Stimulated activated CD8-positive, alpha-beta memory T cell treated with anti-CD3 and anti-CD28 coated beads, Interleukin-12 subunit alpha, Interleukin-12 subunit beta, amount 100 ng/mL, for 1 hour (primary cell): ENCODE measurements at places on chromosomes 2 and 18.

GRCh38 chr2:38115216-38116032 is 39.5 kb upstream of the CYP1B1 start:
- DNase-seq: peak; percentile 29

DNA sequence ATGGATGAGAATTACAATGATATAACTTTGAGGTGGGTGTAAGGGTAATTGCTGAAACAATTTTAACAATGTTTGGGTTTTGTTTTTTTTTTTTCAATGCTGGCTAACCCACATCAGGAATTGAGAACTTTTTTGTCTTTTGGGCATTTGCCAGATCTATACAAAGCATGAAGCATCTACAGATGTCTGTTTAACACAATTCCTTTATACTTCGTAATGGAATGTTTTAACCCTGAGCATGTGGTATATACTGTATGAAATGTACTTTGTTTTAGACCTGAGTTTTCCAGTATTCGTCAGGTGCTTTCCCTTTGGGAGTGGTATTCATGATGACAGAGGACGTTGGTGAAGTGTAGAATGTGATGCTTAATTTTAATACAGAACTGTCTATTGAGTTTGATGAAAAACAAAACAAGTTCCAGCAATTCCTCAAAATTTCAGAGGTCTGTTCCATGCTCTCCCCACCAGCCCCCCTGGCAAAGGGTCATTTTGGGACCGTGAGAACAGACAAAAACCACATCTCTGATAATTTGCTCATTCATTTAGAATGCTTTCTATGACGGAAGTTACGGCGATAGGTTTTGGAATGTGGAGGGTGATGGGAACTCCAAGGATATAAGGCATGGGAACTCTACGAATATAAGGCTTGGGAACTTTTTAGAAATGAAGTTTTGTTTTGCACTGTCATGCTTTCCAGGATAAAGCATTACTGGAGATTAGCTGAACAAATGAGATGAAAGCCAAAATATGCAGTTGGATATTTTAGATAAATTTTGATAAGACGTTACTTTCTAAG is 14.1 kb downstream of the LIMS1 start:
- DNase-seq: no peak

- DNase-seq: no peak
These were observed 255.4 kb downstream of the CLIP4 start for GRCh38 chr2:29370581-29371125.

DNA sequence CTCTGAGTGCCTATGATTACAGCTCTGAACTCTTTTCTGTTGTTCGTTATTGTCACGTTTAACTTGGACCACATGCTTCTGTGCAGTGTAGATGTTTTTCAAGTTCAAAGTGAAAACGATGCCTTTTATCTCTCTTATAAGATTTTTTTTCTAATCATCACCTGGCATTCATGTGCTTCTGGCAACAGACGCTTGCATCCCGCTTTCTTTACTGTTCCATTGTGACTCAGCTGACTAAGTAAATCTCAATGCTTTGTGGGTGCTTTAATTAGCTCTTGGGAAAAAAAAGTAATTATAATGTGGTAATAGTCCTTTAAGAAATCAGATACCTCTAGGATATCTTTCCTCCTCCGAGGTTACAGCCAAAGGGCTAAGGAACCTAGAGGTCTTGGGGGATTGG is 31.2 kb upstream of the RMP24 start:
- DNase-seq: no peak

DNA sequence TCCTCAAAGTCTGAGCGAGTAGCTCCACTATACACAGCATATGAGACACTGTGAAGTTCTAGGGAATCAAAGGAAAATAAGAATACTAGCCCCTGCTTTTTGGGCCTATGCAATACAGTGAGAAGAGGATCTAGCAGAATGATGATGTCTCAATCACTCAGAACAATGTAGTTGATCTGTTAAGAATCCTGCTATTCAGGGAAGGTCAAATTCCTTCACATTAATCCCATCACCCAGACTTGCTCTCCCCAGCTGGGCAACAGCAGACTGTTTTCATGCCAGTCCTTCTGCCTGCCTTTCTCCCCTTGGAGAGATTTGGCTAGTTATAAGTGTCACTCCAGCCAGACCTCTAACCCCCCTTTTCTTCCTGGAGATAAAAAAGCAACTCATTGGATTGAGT is 230.0 kb upstream of the EPHA4 start:
- no peak for DNase-seq

- DNase-seq: no peak
These were observed 13.2 kb downstream of the ASB1 start for GRCh38 chr2:238439917-238440316.

- no peak for DNase-seq
These were observed 98.9 kb upstream of the OTOS start for GRCh38 chr2:240239325-240239724.

DNA sequence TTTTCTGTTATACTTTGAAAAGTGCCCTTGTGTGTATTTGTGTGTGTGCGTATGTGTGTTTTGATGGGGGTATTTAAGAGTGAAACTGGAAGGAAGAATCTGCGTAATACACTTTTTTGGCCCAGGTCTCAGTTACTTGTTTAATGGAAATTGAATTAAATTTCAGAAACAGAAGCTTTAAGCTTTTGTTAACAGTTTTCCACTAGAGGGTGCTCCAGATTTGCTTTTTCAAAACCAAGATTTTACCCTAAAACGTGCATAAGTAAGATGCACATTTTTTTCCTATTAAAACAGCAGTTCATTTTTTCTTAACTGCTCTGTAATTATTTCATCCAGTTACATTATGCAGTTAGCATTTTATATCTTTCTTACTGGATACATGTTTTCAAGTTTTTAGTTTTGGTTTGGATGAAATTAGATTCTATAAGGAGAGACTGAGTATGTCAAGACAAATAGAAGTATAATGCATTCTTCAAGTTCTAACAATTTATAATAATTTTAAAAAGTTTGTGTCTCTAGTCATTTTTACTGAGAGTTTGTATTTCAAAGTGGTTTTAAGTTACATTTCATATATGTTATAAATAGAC is 97.2 kb downstream of the PIK3C3 start:
- no peak for DNase-seq

DNA sequence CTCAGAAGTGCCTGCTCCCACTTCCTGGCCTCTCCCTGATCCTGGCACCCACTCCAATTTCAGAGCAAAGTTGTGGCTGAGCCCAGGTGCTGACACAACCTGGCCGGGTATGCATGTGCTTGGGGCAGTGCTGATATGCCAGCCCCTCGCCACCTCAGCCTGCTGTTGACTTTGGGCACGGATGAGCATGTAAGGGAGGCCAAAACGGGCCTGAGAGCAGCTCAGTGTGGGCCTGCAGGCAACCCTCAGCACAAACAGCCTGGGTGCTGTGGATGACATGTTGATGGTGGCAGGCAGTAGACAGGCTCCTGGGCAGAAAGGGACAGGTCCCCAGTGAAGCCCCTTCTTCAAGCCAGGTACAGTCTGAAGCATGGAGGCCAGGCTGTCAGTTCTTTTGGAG is 553.6 kb upstream of the FSIP2 start:
- no peak for DNase-seq

- DNase-seq: no peak
These were observed 139.3 kb upstream of the CTNNA2 start for GRCh38 chr2:79373358-79374130.

DNA sequence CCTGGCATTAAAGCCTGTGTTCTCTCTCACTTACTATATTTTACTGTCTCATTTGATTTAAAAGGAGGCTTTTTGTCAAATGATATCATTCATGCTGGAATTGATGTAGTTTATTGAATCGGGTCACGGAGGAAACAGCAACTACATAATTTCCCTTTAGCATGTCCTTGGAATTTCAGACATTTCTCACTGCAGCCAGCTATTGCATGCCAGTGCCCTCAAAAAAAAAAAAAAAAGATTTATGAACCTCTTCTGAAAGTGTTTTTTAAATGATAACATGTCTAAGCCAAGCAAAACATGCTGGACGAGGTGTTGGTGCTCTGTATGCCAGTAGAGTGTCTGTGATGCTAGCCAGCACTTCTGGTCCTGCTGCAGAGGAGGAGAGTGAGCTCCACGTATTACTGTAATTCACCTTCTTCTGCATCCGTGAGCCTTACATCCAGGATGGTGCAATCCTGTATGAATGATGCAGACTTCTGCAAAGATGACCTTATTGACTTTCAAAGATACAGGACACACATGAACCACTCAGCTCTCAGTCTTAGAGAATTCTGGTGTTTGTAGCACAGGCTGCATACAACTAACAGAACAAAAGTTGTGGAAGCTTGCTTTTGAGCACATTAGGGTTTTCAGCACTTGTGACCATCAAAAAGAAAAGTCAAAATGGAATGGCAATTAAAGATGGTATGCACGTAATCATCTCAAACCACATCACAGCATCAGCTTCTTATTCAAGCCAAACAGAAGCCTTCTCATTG is 31.1 kb downstream of the UGP2 start:
- DNase-seq: no peak

GRCh38 chr18:2850816-2851215 is 4.0 kb downstream of the EMILIN2 start:
- DNase-seq: no peak

- no peak for DNase-seq
These were observed 187.1 kb downstream of the DYM start for GRCh38 chr18:49273241-49273880.

DNA sequence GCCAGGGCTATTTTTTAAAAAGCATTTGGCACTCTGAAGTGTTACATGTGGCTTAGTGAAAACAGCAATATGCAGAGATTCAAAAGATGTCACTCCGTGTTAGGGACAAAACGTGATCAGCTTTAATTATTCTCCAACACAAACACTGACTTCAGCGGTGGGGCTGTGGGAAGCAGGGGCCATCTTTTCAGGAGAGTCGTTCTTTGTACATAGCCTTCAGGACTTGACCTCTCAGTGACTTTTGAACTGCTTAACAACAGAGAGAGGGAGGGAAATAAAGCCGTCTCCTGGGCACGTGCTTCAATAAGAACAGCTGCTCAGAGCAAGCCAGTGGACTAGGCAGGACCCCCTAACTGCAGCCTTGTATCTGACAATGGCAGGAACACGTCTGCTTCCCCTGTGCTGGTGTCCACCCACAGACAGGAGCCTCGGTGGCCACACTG is 95.0 kb upstream of the HDAC4 start:
- no peak for DNase-seq

GRCh38 chr18:79765491-79766245 is 32.1 kb upstream of the KCNG2 start:
- no peak for DNase-seq

DNA sequence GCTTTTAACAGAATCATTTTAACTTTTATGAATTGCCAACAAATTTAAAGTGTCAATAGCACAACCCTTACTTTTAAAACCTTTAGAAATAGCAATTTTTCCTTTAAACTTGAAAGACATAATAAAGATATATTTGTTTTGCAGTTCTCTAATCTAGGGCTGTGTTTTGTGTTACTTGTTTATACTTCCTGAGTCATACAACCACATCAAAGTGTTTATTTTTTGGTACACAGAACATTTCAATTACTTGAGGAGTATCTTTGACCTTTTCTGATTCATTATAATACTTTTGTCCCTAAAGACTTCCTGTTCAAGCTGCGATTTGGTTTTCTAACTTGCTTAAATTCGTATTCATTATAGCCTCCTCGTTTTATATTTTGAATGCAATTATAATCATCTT is 21.8 kb downstream of the TYW5 start:
- DNase-seq: no peak

DNA sequence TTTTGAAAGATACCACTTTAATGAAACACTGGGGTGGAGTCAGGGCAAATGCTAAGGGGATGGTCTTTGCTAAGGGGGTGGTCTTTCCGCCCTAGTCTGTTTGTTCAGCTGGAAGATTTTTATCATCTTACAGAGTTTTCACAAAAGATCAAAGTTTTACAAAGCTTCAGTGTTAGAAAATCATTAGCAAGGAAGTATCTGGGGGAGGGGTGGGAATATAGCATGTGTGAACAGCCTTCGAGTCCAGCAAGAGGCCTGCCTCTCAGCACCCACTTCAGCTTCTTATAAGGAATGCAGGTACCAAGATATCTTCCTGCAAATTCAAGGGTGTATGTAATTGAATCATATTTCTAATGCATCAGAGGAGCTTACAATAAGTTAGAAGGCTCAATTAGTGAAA is 112.9 kb downstream of the RAPGEF4 start:
- DNase-seq: no peak

GRCh38 chr2:231616296-231616695 is 23.6 kb downstream of the TEX44 start:
- DNase-seq: no peak

- DNase-seq: no peak
These were observed 42.7 kb upstream of the PELI1 start for GRCh38 chr2:64186699-64187605.

GRCh38 chr2:168700615-168701245 is 101.7 kb upstream of the NOSTRIN start:
- no peak for DNase-seq

DNA sequence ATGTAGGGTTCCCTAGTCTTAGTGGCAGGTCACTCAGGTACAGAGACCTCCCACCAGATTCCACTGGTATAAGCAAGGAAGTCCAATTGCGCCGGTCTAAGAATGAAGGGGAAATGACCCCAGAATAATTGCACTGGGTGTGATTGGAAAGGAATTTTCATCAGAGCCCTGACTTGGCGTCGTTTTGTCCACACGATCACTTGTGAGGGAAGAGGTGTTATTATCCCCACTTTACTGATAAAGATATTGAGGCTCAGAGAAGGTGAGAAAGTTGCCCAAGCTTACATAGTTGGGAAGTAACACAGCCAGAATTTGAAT is 61.5 kb downstream of the CIB4 start:
- no peak for DNase-seq

DNA sequence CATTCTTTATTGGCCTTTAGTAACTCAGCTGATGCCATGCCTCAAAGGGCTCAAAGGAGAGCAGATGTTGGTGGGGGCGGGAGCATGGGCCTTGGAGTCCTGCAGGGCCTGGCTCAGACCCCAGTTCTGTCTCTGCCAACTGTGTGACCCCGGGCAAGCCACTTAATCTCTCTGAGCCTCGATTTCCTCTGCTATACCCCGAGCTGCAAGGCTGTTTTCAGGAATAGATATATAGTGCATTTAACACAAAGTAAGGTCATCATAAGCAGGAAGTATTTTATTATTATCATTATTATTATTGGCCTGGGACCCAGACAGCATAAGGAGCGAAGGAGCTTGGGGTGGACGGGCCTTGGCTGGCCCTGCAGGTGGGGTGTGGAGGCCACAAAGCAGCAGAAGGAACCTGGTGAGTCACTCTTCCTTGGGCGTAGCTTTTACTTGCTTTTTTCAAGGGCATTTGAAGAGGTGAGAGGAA is 162.7 kb downstream of the INHBB start:
- no peak for DNase-seq

DNA sequence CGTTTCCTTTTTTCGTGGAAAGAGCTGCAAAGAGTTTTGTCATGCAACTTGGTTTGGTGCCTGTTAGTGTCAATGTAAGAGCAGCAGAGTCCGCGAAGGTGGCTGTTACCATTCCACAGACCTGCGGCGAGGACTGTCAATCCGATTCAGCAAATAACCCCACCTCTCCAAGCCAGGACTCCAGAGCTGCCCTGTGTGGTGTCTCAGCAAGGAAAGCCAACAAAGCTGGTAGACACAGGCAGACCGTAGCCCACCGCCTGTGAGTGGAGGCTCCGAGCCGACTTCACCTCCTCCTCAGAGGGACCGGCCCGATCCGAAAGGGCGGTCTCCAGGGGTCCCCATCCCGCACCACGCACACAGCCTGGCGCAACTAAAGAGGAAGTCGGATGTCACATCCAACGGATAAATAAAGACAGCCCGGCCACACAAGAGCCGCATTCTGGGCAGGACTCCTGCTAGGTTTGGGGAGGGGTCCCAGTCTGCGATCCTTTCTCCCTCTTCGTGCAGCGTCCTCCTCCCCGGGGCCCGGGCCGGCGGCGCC is 819 bp downstream of the ANKRD44 start:
- peak; percentile 30 for DNase-seq
